ENCODE measurements at places on chromosomes 11 and 22.
A peak's percentile ranks its signal among the peaks of the same experiment; 100 is the strongest.

DNA sequence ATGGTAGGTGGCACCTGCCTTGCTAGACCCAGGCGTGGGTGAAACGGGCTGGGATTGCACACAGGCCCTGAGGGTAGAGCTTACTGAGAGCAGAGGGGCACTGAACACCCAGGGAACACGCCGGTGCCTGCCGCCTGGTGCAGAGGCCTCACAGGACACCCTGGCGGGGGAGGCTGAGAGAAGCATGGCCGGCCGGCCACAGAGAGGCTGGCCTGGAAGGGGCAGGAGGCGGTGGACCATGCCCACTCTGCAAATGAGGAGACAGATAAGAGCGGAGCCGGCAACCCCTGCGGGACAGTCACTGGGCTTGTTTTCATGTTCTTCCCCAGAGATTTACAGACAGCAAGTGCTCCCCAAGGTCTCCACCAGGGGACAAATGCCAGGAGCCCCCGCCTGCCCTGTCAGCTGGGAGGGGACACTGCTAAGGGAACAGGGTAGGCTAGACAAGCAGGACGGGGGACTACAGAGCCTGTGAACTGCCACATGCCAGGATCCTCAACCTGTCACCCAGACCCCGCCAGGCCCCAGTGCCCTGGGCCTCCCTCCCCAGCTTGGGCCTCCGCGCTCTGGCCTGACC, 38.5 kb upstream of the TCF20 start:
- no peak for DNase-seq

- no peak for DNase-seq
These were observed 82.9 kb downstream of the MIAT start for GRCh38 chr22:26740253-26740652.

DNA sequence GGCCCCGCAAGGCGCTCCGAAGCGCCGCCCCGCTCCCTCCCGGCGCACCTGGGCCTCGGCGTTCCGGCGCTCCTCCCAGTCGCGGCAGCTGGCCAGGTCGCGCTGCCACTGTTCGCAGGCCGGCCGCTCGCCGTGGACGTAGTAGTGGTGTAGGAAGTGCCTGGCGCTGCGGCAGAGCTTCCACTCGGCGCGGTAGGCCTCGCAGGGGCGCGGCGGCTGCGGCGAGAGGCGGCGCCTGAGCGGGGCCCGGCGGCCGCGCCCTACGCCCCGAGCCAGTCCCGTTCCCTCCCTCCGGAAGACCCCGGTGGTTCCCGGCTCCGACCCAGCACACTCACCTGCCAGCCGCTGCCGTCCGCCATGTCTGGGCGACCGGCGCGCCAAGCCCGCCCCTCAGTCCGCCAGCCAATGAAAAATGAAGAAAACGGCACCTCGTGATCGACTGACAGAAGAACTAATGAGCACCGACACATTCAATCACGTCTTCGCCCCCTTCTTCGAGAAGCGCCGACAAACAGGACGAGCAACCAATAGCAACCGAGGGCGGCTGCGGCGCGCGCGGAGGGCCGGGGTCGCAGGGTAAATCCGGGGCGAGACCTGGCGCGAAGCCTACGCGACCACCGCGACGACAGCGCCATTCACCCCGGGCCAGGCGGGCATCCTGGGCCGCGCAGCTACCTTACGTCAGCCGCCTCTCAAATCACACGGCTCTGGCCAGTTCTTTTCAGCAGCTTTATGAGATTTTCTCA, at the start of gene C22orf39:
C22orf39 (minus strand) TSS at position 382 of the 746 bp plus-strand sequence; CDS start at position 359, 23 bp downstream.
- DNase-seq = peak; percentile 88

DNA sequence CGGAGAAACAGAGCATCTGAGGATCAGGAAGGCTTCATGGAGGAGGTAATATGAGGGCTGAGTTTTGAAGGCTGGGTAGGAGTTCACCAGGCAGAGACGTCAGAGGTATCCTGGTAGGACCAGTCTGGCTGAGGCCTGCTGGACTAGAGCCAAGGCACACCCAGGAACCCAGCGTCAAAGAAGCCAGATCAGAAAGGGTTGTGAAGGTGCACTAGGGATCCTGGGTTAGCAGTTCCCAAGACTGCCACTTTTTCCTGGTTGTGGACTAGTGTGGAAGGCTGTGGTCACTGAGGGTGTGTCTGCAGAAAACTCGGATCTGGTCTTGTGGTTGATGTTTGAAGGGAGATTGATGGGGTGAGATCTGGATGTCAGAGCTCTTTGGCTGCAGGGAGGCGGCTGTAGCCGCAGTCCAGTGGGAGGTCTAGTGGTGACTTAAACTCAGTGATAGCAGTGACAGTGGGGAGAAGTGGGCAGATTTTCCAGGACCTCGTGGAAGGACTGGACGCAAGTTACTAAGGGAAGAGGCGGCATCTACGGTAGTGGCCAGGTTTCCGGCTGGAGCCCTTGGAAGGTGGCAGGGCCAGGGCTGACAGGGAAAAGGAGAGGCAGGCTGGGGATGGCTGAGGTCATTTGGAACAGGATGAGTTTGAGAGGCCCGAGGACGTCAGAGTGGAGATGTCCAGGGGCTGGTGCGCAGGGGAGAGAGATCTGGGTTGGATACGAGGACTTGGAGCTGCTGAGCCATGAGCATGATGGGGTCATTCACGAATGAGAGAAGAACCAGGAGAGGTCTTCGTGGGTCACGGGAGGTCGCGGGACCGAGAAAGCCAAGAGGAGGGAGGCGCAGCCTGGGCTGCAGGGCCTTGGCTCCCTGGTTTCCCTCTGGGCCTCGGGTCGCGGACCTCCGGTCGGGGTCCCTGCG, 10.9 kb downstream of the RELA start:
- peak; percentile 83 for DNase-seq

GRCh38 chr11:10640308-10640707, 53.2 kb downstream of the IRAG1 start:
- DNase-seq = no peak

DNA sequence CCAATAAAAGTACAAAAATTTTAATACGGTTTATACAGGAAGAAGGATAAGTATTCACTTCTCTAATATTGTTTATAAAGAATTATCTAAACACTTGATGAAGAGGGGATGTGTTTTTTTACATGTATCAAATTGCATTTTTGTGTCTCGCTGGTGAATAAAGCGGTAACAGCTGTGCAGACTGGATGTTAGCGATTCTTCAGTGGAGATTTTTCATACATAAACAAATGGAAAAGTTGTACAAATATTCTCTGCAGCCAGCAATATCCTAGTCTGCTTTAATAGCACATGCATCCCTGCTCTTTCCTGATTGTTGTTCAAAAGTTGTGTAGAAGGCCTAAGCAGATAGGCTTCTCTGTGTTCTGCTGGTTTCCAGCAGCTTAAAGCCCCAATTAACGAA, 369.3 kb downstream of the SOX6 start:
- DNase-seq = no peak

- DNase-seq = no peak
These were observed 88.9 kb downstream of the TBC1D22A start for GRCh38 chr22:46851311-46851710.

DNA sequence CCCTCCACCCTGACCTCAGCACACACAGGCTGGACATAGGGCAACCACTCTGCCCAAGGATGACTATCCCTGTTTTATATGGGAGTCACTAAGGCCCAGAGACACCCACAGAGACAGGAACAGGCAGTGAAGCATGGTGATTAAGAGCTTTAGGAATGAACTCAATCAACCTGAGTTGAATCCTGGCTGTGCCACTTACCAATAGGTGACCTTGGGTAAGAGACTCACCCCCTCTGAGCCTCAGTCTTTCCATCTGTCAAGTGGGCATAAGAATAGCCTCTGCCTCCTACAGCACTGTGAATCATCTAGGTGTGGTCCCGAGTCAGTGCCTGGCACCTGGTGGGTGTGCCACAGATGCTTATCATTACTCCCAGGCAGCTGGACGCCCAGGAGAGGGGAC, 6.8 kb downstream of the CRYBB1 start:
- no peak for DNase-seq

DNA sequence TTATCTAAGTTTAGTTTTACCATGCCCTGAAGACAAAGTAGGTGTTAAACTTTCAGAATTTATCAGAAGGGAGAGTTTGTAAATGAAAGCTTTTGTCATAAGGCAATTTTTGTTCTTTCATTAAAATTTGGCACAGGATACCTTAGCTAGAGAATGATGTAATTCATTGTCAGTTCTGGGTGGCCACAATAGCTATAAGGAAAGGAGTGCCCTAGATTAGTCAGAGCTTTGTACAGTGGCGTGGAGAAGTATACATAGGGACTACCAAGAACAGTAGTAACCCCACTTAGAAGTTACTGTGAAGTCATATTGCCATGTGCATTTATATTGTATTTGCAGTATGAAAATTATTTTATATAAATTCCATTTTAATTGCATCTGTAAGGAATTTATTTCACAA, 126.3 kb upstream of the CARD18 start:
- no peak for DNase-seq

- DNase-seq = no peak
These were observed at the start of gene OR56A1 for GRCh38 chr11:6030708-6031405. TSS of gene OR56A1 (minus strand) at chr11:6030758. CDS start at chr11:6027692, 3,066 bp downstream.

DNA sequence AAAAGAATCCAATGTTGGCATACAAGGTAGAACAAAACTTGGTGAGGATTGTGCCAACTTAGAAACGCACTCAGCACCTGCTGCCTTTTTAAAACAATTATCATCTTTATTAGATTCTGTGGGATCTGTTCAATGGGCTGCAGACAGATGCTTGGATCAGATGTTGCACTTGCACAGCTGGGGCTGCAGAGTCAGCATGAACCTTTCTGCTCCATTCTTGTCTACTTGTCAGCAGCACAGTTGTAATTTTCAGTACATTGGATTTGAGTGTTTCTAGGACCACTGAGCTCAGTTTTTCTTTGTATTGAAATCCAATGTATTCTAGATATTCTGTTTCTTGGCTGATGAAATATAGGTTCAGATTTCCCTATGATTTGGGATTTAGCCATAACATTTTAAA, 164.5 kb downstream of the LUZP2 start:
- no peak for DNase-seq

GRCh38 chr22:47698906-47699305, 936.5 kb downstream of the TBC1D22A start:
- DNase-seq = no peak

- no peak for DNase-seq
These were observed 77.3 kb downstream of the DEUP1 start for GRCh38 chr11:93407777-93408401.

DNA sequence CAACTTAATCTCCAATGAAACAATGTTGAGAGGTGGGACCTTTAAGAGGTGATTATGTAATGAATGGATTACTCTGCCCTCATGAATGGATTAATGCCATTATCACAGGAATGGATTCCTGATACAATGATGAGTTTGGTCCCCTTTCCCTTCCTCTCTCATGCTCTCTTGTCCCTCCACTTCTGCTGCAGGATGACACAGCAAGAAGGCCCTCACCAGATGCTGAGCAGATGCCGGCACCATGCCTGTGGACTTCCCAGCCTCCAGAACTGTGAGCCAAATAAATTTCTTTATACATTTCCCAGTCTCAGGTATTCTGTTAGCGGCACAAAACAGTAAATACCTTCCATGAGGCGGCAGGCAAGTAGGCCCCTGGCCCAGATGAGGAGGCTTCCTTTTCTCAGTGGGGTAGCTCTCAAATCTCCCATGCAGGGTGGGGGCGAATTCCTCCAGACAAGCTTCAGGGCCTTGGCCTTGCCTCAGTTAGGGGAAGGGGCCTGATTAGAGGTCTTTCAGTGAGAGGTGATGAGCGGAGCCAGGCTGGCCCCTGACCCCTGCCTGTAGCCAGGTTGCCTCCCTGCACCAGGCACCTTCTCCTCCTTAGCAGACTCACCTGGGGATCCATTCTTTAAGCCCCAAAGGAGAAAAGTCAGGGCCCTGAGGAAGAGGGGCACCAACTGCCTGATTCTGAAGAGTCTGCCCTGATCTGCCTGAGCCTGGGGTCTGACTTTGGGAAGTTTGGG, 86.0 kb downstream of the RRM1 start:
- DNase-seq = no peak

DNA sequence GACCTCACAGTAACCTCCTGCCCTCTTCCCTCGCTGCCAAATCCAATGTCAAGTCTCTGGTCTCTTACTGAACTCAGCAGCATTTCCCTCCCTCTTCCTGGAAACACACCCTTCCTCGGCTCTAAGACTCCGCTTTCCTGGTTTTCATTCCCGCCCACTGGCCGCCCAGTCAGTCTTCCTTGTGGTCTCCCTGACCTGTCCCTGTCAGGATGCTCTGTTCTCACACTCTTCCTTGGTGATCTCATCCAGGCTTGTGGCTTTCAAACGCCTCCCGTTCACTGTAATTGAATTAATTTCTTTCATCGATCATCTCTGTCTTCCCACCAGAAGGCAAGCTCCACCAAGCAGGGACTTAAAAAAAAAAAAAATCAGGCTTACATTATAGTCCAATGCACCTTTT, 33.5 kb downstream of the MYO18B start:
- DNase-seq = no peak

GRCh38 chr11:49505231-49505630, 296.8 kb upstream of the FOLH1 start:
- DNase-seq = no peak

- DNase-seq = no peak
These were observed 91.2 kb upstream of the CLMP start for GRCh38 chr11:123286255-123286654.

DNA sequence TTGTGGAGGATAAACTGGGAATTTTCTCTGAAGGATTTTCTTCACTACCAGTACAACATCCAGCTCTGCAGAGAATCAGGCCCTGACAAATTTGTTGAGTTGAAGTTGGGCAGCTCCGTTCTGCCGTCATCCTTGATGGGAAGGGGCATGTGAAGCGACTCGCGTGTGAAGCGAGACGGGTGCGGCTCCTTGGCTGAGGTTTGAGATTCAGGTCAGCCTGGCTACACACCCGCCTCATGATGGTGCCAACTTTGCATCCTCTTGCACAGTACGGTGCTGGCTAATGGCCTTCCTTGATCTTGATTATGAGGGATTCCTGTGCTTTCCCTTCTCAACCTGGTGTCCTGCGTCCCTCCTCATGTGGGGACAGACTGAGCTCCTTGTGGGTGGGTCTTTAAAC, 19.7 kb upstream of the CDC42EP2 start:
- DNase-seq = no peak

- no peak for DNase-seq
These were observed 33.7 kb upstream of the CD5 start for GRCh38 chr11:61068581-61068980.

- peak; percentile 56 for DNase-seq
These were observed 29.7 kb downstream of the ZFTA start for GRCh38 chr11:63738720-63739360.

- no peak for DNase-seq
These were observed 5.1 kb downstream of the CHEK2 start for GRCh38 chr22:28736301-28737155.
